ENCODE measurements at places on chromosomes 16 and 17.

GRCh38 chr16:73480381-73480780 lies 432.5 kb upstream of the ZFHX3 start:
- DNase-seq = no peak

GRCh38 chr16:88320947-88321634 lies 61.7 kb upstream of the ZNF469 start:
- DNase-seq = no peak

DNA sequence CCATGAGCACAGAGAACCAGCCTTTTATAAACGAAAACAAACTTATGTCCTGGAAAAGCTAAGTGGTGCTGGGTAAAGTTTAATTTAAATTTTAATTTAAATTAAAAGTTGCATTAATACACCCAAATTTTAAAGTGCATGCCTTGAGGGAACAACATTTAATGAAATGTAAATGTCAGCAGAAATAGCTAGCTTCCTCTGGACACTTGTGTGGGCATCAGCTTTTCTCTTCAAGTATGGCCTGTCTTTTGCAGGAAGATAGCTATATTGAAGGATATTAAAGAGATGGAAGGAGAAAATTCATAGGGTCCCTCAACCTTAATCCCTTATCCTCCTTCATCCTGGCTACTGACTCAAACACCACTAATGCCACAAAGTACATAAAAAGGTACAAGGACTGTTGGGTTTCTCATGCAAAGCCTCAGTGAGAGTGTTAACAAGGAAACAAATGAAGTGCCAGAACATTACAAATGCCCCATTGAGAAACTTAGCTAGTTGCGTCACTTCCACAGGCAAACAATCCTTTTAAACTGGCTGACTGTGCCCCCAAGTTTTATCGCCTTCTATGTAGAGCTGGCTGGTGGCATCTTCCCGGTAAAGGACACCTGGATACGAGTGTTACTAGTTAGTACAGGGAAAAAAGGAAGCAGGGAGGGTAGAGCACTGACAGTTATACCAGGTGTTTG lies 14.1 kb downstream of the PHF12 start:
- no peak for DNase-seq

DNA sequence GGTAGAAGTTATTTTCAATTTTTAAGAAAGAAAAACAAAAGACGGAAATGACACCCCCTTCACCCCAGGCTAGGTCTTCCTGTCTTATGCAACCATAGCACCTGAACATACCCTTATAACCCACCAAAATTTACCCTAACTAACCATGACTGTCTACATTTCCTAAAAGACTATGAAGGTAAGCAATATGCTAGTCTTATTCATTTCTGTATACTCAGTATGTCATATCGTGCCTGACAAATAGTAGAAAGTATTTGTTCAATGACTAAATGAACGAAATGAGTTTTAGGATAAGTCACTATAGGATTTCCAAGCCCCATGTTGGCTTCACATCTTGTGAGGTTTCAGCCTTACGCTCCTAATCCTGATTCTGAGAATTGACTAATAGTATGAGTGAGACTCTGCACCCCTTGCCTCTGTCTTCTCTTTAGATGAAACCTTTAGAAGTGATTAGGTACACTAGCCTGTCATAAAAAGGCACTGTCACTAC lies 6.5 kb downstream of the ADAT1 start:
- no peak for DNase-seq

DNA sequence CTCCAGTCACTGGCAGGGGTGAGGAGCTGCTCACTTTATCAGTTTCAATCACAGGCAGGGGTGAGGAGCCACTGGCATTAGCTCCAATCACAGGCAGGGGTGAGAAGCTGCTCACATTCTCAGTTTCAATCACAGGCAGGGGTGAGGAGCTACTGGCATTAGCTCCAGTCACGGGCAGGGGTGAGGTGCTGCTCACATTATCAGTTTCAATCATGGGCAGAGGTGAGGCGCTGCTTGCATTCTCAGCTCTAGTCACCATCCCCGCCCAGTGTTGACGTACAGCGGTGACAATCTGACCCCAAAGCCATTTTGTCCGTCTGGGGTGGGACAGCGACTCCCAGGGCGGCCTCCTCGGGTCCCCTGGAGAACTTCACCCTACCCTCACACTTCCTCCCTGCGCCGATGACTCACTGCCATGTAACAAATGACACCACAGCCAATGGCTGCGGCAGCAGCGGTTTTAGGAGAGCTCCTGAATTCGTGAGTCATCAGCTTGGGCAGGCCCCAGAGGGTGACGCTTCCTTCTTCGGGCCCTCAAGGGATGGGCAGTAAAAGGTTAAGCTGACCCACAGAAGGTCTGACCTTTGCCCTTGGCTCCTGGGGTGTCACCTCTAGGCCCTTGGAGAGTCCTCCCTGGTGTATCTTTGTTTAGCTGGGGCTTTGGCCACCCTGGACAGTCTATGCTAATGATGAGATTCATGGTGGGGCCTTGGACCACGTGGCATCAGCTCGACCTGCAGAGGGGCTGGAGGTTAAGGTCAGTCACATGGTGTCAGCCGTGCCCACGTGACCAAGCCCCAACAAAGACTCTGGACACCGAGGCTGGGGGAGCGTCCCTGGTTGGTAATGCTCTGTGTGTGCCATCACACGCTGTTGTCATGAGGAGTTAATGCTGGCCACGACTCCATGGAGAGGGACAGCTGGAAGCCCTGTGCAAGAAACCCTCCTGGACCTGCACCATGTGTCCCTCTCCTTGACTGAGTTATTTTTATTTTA lies 171.7 kb downstream of the C16orf95 start:
- peak; percentile 56 for DNase-seq

DNA sequence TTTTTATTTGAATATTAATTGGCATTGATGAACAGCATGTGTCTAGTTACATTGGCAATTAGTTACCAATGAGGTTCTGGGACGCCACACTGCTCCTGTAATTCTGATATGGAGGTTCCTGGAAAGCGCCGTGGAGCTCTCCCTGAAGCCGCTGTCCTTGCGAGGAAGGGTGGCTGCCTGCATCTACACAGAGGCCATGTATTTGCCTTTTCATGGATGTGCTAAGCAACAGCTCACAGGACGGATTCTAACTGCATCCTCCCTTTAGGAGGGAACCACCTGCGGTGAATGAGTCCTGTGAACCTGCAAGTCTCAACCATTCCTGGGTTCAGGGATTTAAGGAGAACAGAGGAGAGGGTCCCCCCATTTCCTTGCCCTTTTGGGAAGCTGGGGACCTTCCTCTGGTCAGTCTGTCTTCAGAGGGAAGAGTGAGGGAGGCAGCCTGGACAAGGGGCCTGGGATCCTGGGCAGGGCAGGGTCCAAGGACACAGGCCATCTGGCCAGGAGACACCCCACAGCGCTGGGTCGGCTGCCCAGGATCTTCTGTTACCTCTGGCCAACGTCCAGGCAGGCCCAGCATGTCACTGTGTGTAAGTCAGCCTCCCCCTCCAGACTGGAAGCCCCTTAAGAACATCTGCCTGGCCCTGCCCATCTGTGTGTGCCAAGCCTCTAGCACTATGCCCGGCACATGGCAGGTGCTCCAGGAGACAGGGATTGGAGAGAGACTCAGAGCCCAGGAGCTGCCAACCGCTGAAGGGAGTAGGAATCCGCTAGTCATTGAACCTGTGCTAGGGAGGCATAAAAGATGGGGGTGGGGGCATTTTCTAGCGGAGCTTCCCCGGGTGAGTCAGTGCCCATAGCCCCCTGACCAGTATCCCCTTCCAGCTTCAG lies 314.1 kb upstream of the TNRC6C start:
- DNase-seq = no peak

DNA sequence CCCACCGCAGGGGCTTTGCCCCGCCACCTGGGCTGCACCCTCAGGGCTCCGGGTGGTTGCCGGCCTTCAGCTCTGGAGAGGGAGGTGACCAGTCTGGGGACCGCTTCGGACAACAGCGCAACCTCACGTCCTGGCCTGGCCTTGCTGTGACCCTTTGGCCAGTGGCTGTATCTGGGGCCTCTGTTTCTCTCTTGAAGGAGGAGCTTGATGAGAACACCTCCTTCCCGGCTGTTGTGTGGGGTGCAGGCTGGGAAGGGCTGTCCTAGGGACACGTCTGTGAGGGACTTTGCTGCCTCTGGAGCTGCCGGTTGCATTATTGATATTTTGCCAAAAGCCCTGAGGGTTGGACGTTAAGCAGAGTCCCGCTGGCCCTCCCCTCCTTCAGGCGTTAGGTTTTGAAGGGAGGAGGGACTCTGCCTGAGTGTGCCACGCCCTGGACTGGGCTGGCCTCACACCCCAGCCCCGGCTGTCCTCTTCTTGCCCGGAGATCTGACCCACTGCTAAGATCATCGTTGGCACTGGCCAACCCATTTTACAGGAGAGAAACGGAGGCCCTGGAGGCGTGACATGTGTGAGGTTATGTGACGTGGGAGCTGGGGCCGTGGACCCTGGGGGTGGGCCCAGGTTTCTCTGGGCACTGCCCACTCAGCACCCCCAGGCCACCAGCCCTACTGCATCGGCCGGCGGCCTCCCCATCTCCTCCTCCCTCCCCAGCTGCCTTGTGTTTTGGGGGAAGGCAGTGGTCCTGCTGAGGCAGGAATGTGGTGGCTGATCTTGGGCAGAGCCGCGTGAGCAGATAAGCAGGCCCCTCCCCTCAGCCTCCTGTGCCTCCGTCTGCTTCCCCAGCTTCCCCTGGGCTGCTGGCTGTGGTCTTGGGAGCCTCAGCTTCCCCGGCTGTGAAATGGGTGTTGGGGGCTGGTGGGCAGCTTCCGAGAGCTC lies 8.5 kb downstream of the ZFPM1 start:
- peak; percentile 79 for DNase-seq

DNA sequence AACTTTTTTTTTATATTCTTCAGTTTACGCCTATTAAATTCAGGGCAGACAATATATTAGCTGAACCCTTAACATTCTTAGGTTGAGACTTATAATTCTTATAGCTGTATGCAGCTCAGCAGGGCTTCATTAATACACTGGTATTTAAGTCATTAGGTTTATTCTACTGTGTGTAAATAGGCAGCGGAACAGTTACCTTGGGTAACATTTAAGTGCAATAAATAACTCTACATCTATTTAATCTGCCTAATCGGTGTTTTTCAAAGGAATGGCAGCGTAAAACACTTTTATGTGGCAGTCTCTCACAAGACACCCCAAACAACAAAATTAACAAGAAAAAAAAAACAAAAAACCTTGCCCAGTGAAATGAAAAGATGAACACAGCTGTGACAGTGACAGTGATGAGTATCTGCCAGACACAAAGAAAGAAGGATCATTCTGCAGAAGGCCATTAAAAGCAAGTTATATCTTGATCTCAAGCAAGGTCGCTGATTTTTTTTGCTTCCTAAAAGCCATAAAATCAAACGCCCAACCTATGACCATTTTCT lies 32.6 kb downstream of the KCNJ2 start:
- DNase-seq = no peak

- DNase-seq = no peak
Measured at GRCh38 chr16:56310690-56311089, 114.7 kb downstream of the AMFR start.

DNA sequence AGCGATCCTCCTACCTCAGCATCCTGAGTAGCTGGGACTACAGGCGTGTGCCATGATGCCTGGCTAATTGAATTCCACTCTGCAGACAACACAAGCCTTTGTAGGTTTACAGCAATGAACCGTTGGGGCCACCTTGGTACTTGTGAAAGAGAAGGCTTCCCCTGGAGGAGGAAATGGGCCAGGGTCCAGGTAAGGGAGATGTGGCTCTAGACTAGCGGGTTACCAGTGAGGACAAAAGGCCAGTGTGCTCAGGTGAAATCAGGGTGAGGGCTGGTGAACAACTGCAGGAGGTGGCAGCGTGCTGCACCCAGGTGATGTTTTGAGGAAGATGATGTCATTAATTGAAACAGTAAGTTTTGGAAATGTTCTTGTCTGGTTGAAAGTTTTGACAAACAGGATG lies 6.7 kb downstream of the SDR42E1 start:
- peak; percentile 6 for DNase-seq

- DNase-seq = no peak
Measured at GRCh38 chr16:10266809-10267208, 84.6 kb upstream of the GRIN2A start.

DNA sequence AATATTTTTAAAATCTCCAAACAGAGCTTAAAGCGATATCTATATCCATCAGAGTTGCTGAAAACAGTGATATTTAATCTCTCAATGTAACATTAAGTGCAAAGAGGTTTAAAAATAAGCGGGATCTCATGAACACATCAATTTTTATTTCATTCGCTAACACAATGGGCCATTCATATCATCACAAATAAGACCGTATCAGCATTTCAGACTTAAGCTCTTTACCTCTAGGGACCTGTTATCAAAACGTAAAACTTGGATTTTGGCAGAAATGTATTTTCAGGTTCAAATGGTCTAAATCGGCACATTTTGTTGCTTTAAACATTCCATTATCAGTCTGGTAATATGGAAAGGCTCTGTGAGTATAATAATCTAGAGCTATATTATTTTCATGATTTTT lies 77.9 kb downstream of the TOX3 start:
- DNase-seq = no peak

DNA sequence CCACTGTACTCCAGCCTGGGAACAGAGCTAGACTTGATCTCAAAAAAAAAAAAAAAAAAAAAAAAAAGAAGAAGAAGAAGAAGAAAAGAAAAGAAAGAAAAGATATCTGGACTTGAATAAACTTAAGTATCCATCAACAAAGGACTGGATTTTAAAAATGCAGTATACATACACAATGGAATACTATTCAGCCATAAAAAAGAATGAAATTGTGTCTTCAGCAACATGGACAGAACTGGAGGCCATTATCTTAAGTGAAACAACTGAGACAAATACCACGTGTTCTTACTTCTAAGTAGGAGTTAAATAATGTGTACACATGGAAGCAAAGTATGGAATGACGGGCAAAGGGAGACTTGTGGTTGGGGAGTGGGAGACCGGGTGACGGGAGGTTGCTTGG lies 40.1 kb upstream of the MNT start:
- no peak for DNase-seq

- DNase-seq = peak; percentile 82
Measured at GRCh38 chr16:11133344-11133943, 122.6 kb downstream of the SOCS1 start.

DNA sequence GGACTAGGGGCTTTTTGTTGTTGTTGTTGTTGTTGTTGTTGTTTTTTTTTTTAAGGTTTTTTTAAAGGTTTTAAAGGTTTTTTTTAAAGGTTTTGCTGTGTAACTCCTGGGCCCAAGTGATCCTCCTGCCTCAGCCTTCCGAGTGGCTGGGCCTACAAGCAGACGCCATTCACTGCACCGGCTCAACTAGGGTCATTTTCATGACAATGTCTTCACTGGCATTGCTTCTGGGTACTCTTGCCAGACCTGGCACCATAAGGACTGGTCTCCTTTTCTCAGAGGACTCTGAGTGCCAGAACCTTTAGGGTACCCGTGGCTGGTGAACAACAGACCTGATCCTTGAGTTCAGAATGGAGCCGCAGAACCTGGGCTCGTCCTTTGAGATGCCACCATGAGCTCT lies 20.4 kb downstream of the POLR3E start:
- DNase-seq = no peak

- DNase-seq = peak; percentile 37
Measured at GRCh38 chr17:57869617-57870282, 19.9 kb upstream of the MRPS23 start.
